NCI-H774 (cell line): ENCODE measurements at places on chromosomes 3 and 15.
A peak's percentile ranks its signal among the peaks of the same experiment; 100 is the strongest.

DNA sequence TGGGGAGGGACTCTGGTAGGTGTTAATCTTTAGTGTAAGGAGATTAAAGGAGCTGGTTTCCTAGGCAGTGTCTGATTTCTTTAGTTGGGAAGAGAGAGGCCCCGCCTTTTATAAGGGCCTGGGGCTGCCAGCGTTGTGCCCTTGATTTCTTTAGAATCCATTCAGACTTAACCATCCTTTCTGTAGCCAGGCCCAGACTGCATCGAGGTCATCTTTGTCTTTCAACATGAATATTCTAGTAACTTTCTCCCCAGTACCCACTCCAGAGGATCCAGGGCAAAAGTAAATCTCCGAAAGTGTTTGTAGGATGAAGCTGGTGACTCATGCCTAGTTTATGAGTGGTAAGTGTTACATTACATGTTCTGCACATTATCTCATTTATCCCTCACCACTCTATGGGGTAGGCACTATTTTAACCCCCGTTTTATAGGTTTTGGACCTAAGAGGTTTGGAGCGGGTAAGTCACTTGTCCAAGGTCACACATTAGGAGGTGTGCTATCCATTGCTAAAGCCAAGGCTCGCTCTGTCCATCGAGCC, 11.8 kb upstream of the USP3 start:
- no peak for DNase-seq

- no peak for DNase-seq
Measured at GRCh38 chr15:77060546-77060945, 10.4 kb downstream of the TSPAN3 start.

DNA sequence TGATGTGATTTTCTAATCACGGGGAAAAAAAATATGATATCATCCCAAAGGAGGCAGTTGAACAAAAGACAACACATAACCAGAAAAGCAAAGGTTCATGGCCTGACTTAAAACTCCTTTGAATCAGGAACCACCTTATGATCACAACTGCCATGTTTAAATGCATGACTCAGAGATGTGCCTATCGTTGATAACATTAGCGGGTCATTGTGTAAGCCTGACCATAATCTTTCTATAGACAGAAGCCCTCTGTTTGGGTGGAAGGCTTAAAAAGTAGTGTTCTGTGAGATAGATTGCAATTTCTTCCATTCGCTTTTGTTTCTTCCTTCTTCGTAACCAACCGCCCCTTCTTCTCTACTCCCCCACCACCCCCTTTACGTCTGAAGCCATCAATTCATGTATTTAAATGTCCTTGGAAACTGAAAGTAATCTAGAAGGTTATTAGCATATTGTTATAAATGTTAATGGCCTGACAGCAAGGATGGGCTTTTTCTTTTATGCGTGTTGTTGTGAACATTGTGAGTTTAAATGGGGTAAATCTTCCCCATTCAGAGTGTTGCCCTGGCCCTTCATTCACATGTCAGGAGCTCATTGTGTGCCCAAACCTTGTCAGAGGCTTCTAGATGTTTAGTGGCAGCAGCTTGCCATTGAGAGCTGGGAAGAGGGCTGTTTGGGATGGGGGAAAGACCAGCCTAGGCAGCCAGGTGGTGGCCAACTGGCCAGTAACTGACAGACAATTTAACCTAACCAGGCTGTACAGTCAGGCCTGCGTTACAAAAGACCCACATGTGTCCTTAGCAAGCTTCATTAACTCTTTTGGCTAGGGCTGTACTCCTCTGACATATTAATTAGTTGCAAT, 64.5 kb downstream of the EPHA3 start:
- no peak for DNase-seq

DNA sequence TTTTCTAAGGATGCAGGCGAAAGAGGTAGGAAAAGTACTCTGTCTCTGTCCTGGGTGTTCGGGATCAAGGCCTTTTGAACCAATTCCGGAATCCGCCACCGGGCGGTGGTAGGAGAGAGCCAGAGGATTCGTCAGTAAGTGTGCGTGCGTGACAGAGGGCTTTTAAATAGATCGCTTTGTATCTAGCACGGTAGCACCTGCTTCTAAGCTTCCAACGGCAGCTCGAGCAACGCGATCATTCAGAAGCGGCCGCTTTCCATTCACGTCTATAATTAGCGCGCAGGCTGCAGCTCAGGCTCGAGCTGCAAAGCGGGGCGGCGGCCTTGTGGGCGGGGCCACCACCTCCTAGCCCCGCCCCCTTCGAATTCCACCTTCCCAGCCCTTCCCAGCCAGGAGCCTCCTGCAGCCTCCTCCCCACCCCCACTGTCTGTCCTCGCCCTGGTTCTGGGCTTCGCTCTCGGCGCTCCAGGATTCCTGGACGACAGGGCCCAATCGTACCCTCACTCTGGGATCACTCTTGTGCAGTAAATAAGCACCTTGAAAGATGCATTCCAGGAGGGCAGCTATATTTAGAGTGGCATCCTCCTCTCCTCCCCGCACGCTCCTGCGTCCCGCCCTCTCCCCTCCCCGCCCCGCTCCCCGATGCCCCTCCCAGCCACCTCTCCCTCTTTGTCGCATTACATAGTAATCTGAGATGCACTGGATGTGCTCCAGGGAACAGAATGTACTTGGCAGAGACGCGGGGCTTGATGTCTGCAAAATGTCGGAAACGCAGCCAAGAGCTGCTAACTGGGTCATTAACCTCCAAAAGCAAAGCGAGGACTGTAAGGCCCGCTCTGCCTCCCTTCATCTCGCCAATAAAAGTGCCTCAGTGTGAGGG, 224.1 kb upstream of the TPRG1 start:
- peak; percentile 99 for DNase-seq

DNA sequence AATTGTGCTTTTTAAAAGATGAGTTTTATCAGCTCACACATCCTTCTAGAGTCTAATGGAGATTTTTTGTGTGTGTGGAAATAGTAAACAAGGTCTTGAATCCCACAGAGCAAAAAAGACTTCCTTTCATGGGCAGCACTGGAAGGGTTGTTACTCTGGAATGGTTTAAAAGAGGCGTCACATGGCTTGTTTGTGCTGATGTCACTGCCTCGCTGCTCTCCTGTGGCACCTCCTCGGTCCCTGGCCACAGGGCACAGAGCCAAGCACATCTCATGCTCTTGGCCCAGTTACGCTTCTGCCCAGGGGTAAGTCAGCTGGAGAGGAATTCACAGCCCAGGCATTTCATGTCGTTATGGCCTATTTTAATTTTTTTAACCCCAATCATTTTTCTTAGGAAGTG, 53.2 kb downstream of the PGPEP1L start:
- DNase-seq: no peak

DNA sequence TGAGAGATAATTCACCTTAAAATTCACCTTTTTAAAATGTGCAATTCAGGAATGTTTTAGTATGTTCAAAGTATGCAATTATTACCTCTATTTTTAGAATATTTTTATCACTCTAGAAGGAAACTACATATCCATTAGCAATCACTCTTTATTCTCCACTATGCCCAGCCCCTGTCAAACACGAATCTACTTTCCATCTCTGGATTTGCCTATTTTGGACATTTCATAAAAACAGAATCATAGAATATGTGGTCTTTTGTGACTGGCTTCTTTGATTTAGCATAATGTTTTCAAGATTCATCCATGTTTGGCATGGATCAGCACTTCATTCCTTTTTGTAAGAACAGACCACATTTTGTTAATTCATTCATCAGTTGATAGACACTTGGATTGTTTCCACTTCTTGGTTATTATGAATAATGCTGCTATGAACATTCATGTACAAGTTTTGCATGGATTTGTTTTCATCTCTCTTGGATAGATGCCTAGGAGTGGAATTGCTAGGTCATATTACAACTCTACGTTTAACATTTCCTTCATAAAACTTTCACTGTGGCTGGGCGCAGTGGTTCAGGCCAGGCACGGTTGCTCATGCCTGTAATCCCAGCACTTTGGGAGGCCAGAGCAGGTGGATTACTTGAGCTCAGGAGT, 12.7 kb downstream of the HMCES start:
- no peak for DNase-seq

GRCh38 chr3:186571644-186572013, 1.1 kb downstream of the DNAJB11 start:
- DNase-seq: no peak

- no peak for DNase-seq
Measured at GRCh38 chr3:57038466-57039164, 21.8 kb upstream of the SPATA12 start.

- DNase-seq: no peak
Measured at GRCh38 chr3:167445491-167445890, 28.4 kb downstream of the SERPINI2 start.

DNA sequence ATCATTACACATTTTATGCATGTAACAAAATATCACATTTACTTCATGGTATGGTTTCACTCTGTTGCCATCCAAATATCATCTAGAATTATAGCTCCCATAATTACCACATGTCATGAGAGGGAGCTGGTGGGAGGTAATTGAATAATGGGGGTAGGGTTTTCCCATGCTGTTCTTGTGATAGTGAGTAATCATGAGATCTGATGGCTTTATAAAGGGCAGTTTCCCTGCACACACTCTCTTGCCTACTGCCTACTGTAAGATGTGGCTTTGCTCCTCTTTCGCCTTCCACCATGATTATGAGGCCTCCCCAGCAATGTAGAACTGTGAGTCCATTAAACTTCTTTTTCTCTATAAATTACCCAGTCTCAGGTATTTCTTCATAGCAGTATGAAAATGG, 123.4 kb downstream of the SATB1 start:
- DNase-seq: no peak

DNA sequence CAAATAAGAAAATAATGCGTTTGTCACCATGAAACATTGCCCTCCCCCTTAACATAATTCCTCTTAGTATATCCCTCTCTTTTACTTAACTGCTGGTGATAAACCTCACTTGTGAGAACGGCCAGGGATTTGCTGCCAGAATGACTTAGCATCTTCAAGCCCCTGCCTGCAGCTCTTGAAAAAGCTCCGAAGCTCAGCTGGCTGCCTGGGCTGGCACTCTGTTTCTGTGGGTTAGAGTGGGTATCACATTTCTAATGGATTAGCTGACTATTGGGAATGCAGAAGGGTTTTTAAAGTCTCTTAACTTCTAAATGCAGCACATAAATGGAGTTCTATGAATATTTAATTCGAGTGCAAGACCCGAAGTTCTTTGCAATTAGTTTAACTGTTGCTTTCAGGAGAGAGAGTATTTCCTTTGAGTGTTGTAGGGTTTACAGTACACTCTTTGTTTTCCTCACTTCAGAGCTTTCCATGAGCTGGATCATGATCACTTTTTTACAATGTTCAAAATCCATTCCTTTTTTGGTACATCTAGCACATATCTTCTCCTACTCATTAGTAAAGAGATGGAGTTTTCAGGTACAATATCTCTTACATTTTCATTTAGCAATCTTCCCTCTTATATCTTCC, 124.7 kb upstream of the RBMS3 start:
- DNase-seq: no peak

DNA sequence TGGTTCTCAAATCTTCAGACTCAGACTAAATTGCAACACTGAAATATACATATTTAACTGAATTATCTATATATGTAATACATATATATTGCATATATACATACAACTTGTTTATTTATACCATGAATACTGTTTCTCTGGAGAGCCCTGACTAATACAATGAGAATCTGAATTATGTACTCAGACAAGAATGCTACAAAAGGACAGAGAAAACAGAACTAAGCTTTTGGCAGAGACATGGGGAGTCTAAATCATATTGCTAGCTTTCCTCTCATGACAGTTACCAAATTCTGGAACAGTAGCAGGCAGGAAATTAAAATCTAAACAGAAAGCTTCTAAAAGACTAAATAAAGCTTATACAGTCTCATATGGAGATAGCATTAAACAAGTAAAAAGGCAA, 142.4 kb upstream of the KCNMB2 start:
- no peak for DNase-seq

DNA sequence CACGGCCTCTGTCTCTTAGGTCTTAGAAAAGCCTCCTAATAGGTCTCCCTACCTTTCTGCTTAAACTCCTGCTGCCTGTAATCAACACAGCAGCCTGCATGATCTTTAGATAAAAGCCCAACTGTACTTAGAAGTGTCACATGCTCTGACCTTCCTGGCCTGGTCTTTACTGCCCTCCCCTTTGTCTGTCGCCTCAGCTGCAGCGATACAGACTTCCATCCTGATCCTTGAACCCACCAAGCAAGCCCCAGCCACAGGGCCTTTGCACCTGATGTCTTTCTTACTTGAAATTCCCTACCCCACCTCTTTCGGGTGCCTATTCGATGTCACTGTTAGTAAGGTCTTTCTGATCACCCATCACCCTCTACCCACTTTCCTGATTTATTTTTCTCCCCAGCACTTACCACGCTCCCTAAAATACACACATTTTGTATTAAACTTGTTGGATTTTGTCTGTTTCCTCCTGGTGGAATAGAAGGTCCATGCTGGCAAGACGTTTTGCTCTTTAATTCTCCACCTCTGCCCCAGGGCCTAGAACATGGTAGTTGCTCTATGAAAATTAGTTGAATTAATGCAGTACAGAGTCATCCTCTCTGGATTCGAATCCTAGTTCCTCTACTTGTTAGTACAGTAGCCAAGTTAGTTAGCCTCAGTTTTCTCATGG, 51.1 kb downstream of the AQP9 start:
- no peak for DNase-seq
